Cortex of kidney (tissue), 1 donor: ENCODE measurements at places on chromosomes 7 and 10.

- no peak for DNase-seq
Observed at GRCh38 chr7:151469281-151469680, 29.3 kb upstream of the CRYGN start.

DNA sequence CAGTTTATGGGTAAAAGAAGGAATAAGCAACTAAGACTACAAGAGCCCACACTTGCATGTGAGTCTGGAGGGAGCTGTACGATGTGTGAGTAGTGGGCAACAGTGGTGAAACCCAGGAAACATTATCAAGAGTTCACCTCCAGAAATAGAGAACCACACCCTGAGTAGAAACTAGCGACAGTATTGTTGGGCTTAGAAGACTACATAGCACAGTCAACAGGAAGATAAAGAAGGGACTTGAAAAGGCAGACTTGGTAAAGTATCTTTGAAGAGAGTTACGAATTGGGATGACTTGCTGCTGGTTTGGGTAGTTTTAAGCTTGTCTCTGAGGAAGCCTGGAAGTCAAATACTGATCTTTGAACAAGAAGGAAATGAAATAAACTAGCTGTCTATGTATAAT, 223.2 kb upstream of the GNAI1 start:
- no peak for DNase-seq

DNA sequence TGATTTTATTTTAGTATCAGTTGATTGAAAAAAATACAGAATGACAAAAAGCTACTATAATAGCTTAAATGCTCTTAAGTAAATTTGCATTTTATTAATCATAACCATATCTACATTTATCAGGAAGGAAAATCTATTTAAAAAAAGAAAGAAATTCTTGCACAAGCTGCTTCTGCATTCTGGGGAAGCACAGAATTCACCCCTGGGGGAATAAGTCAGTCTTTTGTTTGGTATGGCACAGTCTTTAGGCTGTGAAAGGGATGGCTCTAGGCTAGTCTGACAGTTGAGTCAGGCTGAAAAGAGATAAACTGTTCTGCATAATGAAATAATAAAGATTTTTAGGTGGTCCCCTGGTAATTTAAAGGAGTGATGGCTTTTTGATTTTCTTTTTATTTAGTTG, 37.9 kb downstream of the HTR7 start:
- DNase-seq: no peak

GRCh38 chr10:6396226-6396625, 183.8 kb downstream of the PRKCQ start:
- DNase-seq: no peak

GRCh38 chr7:98202367-98203195, 8.7 kb upstream of the BHLHA15 start:
- no peak for DNase-seq

DNA sequence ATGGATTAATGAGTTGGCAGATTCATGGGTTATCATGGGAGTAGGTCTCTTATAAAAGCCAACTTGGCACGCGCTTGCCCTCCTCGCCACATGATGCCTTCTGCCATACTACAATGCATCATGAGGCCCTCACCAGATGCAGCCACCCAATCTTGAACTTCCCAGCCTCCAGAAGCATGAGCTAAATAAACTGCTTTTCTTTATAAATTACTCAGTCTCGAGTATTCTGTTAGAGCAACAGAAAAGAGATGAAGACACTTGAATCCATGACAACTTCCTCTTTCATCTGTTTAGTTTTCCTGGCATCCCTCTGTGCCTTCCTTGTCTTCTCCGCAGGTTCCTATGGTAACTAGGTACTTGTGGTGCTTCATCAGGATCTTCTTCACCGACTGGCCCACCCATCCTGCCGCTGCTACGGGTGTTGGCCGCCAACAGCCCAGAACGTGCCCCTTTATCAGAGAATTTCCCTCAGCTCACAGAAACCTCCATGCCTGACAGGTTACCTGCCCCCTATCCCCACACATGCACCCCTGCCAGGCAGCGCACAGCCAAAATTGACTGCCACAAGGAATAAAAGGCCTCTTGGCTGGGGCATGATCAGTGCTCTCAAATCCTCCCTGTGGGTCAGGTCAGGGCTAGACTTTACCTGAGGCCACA, 28.0 kb upstream of the PPIF start:
- DNase-seq: no peak

GRCh38 chr10:74586088-74586585, 240.3 kb upstream of the KAT6B start:
- no peak for DNase-seq

DNA sequence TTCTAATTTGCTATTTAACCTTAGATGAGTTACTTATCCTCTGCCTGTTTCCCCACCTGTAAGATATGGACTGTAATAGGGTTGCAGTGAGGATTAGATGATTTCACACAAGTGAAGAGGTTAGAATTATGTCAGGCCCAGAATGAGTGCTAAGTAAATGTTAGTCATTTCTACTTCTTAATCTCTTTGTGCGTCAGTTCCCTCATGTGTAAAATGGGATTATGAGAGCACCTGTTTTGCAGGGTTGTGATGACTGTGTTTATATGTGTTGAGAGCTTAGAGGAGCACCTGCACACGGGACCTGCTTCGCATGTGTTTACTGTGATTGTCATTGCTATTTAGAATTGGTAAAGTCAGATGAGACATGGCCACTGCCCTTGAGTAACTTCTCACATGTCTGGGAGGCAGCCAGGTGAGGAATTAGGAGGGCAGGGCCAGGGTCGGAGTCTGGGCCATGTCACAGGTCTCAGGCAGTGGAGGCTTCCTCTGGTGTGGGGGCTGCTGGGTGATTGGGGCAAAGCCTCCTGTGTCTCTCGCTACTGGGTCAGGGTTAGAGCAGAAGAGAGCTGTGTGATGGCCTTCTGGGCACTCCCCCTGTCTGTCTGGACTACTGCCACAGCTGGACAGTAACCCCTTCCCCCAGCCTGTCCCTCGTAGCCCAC, 106.7 kb downstream of the WDFY4 start:
- no peak for DNase-seq

- DNase-seq: no peak
Observed at GRCh38 chr10:133187906-133188681, 28.1 kb downstream of the KNDC1 start.

DNA sequence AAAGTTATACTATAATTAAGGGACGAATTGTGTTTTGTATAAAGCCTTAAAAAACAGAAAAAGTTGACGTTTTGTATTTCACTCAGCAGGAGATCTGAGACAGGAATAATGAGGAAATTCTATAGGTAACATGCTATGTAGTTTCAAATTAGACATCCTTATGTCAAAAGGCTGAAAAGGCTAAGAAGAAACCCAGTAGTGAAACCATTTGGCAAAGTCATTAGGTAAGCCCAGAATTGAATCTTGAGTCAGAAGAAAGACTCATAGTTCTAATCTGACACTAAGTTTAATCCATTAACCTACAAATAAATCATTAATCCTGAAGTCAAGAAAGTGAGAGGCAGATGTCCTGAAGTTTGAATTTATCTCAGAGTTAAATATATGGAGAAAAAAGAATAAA, 79.3 kb downstream of the RNF133 start:
- no peak for DNase-seq

DNA sequence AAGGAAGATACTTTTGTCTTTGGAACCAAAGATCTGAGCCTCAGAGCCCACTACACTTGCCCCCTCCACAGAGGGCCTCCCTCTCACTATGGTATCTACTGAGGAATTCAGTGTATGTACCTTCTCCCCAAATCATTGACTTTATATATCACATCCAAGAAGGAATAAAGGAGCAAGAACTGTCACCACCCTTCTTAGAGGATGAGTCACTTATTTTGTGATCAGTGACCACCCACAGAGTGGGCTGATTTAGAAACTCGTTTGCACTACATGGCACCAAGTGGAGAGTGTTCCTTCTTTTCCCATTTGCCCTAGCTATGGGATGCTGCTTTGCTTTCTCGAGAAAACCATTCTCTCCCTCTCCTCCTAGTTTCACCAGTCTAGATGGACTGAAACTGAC, 5.7 kb downstream of the TMEM243 start:
- DNase-seq: no peak

DNA sequence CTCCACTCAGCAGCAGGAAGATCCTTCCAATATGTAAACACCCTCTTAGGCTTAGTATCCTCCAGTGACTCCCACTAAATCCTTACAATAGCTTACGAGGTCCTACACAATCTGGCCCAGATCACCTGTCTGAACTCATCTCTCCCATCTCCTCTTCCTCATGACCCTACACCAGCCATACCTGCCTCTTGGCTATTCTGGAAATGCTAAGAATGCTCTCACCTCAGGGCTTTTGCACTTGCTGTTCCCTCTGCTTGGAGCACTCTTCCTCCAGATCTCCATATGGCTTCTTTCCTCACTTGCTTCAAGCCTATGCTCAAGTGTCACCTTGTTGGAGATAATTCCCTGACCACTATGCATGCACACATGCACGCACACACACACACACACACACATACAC, 50.8 kb upstream of the FRMD4A start:
- DNase-seq: no peak

- no peak for DNase-seq
Observed at GRCh38 chr7:151773797-151774196, 103.1 kb downstream of the PRKAG2 start.

GRCh38 chr10:70960316-70960715, 72.0 kb upstream of the PCBD1 start:
- DNase-seq: no peak

DNA sequence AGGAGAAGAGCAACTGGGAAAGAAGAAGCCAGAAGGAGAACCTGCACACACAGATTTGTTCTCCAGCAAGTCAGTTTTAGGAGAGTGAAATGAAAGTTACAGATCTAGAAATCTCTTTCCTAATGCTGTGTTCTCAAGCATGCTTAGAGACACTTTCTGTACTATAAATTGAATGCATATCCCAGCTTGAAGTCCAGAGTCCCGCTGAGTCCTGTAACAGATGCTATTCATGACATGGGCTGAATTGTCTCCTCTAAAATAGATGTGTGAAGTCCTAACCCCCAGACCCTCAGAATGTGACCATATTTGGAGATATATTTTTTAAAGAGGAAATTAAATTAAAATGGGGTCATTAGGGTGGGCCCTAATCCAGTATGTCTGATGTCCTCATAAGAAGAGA, 46.9 kb upstream of the GJD4 start:
- no peak for DNase-seq

DNA sequence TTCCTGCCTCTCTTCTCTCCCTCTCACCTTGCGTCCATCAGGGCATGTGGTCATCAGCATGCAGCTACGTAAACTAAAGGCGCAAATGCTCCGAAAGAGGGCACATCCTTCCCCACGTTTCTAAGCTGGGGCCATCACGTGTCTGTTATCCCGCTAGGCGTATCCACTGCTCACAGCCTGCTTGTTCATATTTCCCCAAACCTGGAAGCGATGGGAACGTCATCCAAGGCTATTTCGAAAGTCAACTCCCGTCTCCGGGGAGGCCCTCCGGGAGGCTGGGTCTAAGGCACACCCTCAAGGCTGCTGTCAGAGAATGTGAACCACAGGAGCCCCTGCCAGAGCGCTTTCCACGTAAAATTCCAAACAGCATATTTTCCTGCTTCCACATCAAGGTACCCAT, 199.2 kb downstream of the DIP2C start:
- no peak for DNase-seq

GRCh38 chr10:44249490-44249889, 135.4 kb downstream of the CXCL12 start:
- DNase-seq: no peak

- DNase-seq: no peak
Observed at GRCh38 chr10:82378146-82378545, 503.2 kb downstream of the NRG3 start.

GRCh38 chr7:151038951-151039849, 9.1 kb upstream of the ASIC3 start:
- no peak for DNase-seq

DNA sequence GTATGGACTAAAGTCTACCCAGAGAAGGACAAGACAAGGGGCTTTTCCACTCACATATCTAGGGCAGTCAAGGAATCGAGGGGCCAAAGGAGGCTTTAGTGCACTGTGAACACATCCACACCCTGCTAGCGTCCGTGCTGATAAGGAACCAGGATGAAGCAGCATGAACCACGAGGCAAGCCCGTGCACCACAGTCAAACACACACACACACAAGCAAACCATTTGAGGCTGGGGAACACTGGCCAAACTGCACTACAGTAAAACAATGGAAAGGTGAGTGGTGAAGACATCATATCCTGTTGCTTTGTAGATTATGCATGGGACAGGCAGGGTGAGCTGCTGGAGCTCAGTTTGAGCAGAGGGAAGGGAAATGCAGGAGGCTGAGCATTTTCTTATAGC, 177.4 kb upstream of the CDCA7L start:
- no peak for DNase-seq

DNA sequence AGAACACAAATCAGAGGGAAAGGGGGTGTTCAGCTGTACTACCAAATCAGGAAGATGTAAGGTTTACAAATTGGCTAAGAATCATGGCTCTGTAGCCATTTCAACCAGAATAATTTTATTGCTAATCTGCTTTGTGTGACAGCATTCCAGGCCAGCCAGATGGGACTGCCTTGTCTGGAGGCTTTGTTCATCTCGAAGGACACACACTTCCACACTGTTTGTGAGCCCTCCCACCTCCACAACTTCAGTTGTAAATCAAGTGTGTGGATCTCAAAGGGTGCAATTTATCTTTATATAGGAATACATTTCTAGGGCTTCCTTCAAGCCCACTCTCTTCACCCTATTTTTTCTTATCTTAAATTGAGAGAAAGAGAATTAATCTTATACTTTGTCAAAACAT, 6.9 kb upstream of the OIT3 start:
- no peak for DNase-seq

DNA sequence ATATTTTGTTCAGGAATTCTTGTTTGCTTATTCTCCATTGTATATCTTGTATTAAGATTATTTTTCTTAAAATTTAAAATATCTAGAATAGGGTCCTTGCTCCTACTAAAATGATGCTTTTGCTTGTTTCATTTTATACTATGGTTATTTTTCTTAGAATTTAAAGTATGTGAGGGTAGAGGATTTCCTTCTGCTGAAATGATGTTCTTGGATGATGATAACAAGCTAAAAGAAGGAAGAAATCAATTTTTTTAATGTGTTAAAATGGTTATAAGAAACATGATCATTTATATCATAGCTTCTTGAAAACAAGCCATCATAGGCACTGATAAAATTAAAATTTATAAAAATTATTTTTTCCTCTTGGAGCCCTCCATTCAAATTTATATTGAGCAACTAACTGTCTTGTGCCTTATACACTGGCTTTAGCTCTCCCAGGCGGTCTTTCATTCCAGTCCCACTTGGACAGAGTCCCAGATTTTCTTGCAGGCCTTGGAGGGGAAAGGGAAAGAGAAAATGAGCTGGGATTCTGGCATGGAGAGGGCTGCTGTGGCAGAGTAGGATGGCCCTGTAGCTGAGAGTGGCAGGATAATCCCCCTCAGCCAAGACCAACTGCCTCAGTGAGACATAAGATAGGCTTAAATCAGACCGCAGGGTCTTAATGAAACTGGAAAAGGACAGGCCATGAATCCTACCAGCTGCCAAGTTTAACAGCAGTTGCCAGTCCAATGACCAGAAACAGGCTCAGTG, 60.2 kb downstream of the DNAJB9 start:
- no peak for DNase-seq
